ENCODE measurements at places on chromosomes 1 and 21. TPM values are rescaled to one million over a fixed set of nuclear protein-coding genes. Genes with fewer than 3 reads are reported as not detected.
A peak's percentile ranks its signal among the peaks of the same experiment; 100 is the strongest.

Gene PRAMEF13
- not detected for total RNA-seq

Gene CHI3L1
- total RNA-seq: not detected

DNA sequence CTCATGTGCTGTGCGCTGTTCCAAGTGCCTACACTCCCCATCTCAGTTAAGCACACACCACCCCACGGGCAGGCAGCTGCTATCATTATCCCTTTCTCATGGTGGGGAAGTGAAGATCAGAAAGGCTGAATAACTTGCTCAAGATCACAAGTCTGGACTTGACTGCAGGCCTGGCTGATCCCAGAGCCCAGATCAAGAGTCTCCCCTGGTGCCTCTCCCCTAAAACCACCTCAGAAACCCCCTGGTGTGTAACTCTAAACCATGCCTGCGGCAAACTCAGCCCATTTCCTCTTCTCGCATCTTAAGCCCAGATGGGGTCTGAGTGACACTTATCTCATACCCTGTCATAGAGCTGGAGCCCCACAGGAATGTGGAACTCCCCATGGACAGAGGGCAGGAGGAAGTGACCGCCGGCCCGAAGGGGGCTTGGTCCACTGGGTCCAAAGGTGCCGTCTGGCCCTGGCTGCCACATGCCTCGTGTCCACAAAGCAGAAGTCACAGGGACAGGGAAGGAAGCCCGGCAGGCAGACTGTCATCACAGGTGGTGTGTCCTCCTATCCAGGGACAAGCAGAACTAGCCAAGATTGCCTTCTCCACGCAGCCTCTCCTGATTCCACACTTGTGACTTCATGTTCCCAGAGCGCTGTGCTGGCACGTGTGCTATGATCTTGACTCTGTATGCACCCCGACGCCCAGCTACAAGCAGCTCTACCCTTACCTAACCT, 92.1 kb downstream of the SYF2 start:
- H3K4me1 ChIP-seq: no peaks in the 10 kb centered on the region
- H3K27ac ChIP-seq: no peak overlapping the region
- no peaks in the 10 kb centered on the region for H3K27me3 ChIP-seq
- no peaks in the 10 kb centered on the region for H3K36me3 ChIP-seq
- no peak for DNase-seq

DNA sequence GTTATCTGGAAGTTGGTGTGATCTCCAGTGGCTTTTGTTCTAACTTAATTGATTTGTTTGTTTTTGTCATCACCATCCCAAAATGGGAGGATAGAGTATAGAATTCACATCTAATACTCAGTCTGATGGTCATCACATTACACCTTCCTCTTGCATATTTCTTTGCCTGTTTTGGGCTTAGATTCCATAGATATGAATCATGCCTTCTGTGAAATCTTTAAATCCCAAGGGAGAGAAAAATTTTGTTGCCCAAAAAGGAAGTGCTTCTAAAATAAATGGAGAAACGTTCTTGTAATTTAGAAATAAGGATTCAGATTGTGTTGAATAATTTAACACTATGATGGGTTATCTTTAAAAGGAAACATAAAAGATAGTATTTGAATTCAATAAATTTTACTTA, 446.0 kb upstream of the LRRC7 start:
- no peaks in the 10 kb centered on the region for H3K27me3 ChIP-seq
- H3K36me3 ChIP-seq: no peaks in the 10 kb centered on the region
- no peak overlapping the region for H3K4me3 ChIP-seq
- DNase-seq: no peak

DNA sequence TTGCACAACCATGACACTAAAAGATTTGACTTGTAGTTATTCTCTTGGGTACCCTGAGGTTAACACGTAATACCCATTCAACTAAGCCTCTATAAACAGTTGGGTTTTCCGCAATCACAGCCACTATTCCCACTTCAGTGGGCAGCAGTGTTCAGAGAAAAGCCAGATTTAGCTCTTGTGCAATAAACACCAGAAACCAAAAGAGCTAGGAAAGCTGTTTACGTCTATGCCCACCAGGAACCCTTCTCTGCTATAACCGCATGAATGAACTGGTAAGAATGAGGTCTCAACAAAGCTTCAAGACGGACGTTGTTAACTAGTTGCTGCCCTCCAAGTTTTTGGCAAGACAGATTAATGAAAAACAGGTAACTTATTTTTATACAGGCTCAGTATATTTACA, 101.3 kb downstream of the SLC45A1 start:
- no peaks in the 10 kb centered on the region for H3K27me3 ChIP-seq
- H3K36me3 ChIP-seq: no peaks in the 10 kb centered on the region
- H3K4me3 ChIP-seq: peak overlapping the region; percentile 13

DNA sequence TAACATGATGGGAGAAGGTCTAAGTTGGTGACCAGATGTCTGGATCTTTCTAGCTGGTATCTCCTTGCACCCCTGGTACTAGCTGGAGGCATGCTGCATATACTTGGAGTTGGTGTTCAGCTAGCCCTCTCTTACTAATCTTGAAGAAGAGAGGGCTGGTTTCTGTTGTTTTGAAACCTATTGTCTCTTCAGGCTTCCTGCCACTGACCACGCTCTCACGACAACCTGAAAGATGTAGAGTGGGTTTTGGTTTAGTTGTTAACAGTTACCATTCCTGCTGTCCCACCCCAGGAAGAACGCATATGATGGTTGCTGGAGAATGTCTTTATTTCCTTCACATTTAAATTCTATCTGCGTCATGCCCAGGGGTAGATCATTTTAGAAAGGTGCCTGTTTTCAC, 3.6 kb downstream of the MAN1C1 start:
- H3K27ac ChIP-seq: peak overlapping the region; percentile 46
- DNase-seq: no peak

GRCh38 chr1:81238129-81238528, 562.6 kb upstream of the ADGRL2 start:
- H3K27ac ChIP-seq: no peak overlapping the region
- no peak for DNase-seq
- H3K4me1 ChIP-seq: no peaks in the 10 kb centered on the region
- no peak overlapping the region for H3K4me3 ChIP-seq
- H3K36me3 ChIP-seq: no peaks in the 10 kb centered on the region

DNA sequence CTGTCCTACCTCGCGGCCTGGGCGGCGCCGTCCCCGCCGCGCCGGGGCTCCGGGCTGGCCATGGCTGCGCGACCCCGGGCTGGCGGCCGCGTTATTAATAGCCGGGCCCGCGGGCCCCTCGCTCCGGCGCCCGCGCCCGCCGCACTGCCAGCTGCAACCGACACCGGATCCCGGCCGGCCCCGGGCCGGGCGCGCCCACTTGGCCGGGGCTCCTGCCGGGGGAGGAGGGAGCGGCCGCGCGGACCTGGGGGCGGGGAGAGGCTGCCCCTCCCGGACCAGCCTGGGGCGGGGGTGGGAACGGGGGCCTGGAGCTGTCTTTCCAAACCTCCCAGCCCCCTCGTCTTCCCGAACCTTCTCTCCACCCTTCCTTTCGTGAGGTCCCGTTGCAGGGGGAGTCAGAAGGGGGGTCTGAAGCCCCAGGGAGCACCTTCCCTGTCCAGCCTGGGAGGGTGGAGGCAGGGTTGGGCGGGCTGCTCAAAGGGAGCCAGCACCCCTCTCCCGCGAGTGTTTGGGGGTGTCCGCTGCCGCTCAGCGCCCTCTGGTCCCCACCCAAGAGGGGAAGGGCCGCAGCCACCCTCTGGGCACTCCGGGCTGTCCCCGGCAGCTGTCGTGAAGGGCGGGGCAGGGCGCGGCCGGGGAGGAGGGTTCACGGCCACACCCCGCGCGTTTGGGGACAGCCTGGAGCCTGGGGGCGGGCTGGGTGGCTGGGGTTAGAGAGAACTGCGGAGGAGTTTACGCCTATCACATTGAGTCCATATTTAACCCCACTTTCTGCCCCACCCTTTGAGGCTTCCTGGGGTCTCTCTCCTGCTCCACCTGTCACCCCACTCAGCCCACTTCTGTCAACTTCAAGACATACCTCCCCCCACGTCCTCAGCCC, at the start of gene SYNC:
TSS of gene SYNC (minus strand) at position 172 of the 880 bp plus-strand sequence. CDS start at position 62, 110 bp downstream.
- DNase-seq: no peak
- no peak within 1 kb of the TSS for H3K27ac ChIP-seq
- H3K4me1 ChIP-seq: no peaks in the 10 kb centered on the region
- H3K27me3 ChIP-seq: peaks cover 57% of the 10 kb centered on the region

DNA sequence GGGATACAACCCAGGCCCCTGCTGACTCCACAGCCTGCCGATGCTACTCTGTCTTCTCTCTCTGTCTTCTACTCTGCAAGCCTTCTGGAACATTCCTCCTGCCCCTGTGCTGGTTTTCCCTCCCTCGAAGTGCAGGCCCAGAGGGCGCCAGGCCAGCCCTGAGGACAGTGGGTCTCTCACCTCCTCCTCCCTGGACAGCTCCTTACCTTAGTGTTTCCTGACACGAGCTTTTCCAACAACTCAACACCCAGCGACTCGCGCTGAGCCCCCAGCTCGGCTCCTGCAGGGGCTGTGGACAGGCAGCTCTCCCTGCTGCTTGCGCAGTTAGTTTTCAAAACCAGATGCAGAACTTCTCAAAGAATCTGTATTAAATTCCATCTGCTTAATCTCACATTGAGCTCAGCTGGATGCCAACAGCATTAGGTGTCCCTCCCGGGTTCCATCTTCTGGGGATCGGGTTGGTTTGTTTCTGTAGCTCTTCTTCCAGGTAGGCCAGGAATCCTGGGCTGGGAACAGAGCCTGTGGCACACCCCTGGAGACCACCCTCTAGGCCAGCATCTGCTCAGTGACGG, 54.2 kb downstream of the PTPRU start:
- no peak for DNase-seq
- no peak overlapping the region for H3K27ac ChIP-seq
- no peaks in the 10 kb centered on the region for H3K4me1 ChIP-seq
- H3K36me3 ChIP-seq: no peaks in the 10 kb centered on the region
- no peaks in the 10 kb centered on the region for H3K27me3 ChIP-seq
- no peak overlapping the region for H3K4me3 ChIP-seq

DNA sequence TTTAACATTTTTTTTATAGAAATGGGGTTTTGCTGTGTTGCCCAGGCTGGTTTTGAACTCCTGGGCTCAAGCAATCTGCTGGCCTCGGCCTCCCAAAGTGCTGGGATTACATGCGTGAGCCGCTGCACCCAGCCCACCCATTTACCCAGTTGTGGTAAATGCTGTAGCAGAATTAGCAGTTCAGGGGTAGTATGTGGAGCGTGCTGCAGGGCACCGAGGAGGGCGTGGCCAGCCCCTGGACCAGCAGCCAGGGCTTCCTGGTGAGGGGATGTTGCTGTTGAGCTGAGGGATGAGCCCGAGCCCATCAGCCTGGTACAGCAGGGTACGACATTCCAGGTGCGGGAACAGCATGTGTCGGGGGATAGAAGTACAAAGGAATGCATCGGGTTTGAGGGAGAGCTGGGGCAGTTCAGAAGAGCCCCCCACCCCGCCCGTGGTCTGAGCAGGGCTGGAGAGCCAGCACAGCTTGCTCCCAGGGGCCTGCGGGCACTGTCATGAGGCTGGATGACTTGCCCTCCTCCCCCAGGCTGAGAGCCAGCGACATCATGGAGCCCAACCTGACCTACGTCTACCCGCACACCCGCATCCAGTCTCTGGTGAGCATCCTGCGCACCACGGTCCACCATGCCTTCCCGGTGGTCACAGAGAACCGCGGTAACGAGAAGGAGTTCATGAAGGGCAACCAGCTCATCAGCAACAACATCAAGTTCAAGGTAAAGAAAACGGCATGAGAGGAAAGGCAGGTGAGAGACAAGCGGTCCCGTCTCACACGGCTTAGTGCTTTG, 11.9 kb downstream of the NPPA start:
- H3K4me1 ChIP-seq: no peaks in the 10 kb centered on the region

DNA sequence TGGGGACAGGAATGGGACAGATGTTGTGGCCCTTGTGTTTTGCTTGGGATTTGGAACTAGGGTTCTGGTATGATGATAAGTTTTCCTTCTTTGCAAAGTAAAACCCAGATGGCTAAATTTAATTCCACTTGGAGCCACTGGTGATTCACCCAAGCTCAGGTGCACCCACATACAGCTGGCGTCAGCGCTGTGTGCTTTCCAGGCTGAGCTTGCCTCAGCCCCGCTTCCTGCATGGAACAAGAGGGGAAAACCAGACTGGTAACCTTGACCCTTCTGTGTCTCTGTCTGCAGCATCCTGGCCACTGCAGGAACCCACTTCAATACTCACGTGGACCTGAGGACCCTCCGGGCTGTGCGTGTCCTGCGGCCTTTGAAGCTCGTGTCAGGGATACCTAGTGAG, 94.2 kb downstream of the CACNA1E start:
- no peak overlapping the region for H3K4me3 ChIP-seq
- H3K4me1 ChIP-seq: no peaks in the 10 kb centered on the region
- DNase-seq: no peak
- no peak overlapping the region for H3K27ac ChIP-seq

DNA sequence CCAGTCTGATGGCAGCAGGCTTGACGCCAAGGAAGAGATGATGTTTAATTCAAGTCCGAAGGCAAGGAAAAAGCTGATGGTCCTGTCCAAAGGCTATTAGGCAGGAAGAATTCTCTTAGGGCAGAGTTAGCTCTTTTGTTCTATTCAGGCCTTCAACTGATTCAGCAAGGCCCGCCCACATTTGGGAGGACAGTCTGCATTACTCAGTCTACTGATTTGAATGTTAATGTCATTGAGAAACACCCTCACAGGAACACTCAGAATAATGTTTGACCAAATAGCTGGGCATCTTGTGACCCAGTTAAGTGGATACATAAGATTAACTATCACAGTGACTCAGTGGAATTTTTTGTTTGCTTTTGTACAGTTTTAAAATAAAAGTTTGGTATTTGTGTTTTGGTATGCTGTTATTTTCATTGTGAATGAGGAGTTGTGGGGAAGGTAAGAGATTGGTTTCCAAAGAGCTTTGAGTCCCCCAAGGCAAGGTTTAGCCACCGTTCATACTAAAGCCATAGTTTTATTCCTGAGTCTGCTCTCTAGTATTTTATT, 1.7 kb upstream of the ZNF691 start:
- H3K27ac ChIP-seq: no peak overlapping the region
- H3K27me3 ChIP-seq: no peaks in the 10 kb centered on the region
- H3K36me3 ChIP-seq: no peaks in the 10 kb centered on the region
- H3K4me1 ChIP-seq: peaks cover 21% of the 10 kb centered on the region

GRCh38 chr1:95953015-95953414, 719.0 kb downstream of the RWDD3 start:
- no peak overlapping the region for H3K27ac ChIP-seq
- H3K27me3 ChIP-seq: no peaks in the 10 kb centered on the region
- H3K4me3 ChIP-seq: no peak overlapping the region
- no peak for DNase-seq
- H3K36me3 ChIP-seq: no peaks in the 10 kb centered on the region
- H3K4me1 ChIP-seq: no peaks in the 10 kb centered on the region

DNA sequence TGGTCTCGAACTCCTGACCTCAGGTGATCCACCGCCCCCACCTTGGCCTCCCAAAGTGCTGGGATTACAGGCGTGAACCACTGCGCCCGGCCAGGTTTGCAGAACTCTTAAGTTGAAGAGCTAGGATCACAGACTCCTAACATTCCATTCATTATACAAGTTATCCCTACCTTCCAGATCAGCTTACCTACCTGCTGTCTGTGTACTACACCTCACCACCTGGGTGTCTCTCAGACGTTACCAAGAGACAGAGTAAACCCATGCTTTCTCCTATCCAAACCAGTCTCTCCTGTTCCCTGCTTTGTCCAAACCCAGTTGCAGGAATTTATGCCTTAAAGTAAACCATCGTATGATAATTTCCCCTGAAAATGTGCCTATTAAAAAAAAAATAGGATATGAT, 123.0 kb upstream of the L1TD1 start:
- no peak overlapping the region for H3K4me3 ChIP-seq
- H3K27ac ChIP-seq: no peak overlapping the region
- H3K27me3 ChIP-seq: no peaks in the 10 kb centered on the region
- no peak for DNase-seq

- H3K27ac ChIP-seq: no peak overlapping the region
- peaks cover 4% of the 10 kb centered on the region for H3K4me1 ChIP-seq
- H3K4me3 ChIP-seq: no peak overlapping the region
- H3K36me3 ChIP-seq: no peaks in the 10 kb centered on the region
- DNase-seq: no peak
These were observed 982 bp downstream of the SCCPDH start for GRCh38 chr1:246725191-246725590.

Measured in T-cell (primary cell).